Caco-2 (cell line): ENCODE measurements at places on chromosomes 1 and 21.
A peak's percentile ranks its signal among the peaks of the same experiment; 100 is the strongest.

GRCh38 chr21:35342440-35342839 is 293.3 kb upstream of the RUNX1 start:
- DNase-seq: no peak

DNA sequence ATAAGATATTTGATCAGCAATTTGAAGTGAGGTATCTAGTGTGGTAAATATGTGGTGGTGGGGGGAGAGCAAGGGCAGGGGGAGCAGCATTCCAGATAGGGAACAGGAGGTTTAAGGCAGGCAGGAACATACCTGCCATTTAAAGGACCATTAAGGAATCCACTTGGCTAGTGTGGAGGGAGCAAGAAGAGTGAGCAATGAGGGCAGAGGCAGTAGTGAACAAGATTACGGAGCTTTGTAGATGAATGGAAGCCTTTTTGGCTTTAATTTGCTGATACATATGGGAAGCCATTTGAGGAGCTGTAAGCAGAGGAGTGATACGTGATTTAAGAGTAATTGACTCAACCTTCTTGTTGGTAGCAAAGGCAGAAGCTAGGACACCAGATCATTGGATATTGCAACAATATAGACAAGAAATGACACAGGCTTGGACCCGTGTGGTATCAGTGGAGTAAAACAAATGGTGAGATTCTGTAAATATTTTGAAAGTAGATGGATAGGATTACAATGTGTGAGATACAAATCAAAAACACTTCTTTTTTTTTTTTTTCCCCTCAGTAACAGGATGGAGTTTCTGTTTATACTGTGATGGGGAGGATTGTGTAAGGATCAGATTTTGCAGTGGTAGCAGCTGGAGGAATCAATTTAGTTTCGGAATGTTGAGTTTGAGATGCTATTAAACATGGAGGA is 73.8 kb upstream of the B3GALT2 start:
- no peak for DNase-seq

- DNase-seq: no peak
Observed at GRCh38 chr1:1463312-1463711, 8.3 kb upstream of the ATAD3B start.

DNA sequence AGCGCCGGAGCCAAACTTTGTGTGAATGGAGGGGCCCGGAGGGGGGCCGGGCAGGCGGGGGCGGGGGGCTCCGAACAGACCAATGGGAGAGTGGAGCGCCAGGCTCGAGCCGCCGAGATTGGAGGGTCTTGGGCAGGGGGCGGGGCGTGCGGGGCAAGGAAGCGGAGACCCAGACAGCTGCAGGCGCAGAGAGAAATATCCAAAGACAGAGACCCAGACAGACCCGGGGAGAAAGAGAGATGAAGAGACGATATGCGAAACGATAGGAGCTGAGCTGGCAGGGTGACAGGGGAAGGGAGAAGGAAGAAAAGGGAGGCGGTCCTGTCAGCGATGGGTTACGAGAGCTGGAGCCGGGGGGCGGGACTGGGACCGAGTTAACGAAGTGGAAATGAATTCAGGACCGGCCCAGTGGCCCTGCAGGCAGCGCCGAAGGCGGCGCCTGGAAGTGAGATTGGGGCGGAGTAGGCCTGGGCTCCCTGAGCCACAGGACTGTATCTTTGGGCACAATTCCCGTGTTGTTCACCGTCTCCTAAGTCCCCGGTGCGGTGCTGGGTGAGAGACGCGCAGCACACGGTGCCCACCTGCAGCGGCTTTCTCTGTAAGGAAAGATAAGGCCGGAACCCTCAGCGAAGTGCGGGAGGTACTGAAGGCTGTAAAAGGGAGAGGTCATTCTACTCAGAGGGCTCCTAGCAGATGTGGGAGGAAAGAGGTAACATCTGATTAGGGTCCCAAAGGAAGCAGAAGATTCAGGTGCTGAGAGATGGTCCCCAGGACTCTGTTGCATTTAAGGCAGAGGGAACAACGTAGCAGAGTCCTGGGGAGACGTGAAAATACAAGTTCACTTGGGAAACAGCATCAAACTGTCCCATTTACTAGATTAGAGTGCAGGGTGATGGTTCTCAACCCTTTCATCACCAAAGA is 543 bp upstream of the KCNJ10 start:
- DNase-seq: peak; percentile 82

DNA sequence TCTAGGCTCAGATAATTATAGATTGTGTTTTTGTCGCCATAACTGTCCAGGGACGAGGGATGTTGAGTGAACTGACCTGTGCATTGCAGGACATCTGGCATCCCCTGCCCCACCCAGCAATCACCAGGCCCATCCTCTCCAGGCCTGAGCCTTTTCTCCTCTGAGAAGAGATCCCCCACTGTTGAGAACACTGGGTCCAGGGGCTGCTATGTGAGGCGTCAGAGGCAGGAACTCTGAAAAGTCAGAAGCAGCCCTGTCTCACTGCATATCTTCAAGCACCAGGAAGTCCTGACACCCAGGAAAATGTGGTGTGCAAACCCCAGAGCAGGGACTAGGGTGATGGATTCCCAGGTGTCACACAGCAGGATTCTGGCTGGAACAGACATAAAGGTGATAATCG is 17.1 kb upstream of the ACBD3 start:
- DNase-seq: no peak

GRCh38 chr1:25090707-25091422 is 141.4 kb downstream of the SYF2 start:
- peak; percentile 56 for DNase-seq

DNA sequence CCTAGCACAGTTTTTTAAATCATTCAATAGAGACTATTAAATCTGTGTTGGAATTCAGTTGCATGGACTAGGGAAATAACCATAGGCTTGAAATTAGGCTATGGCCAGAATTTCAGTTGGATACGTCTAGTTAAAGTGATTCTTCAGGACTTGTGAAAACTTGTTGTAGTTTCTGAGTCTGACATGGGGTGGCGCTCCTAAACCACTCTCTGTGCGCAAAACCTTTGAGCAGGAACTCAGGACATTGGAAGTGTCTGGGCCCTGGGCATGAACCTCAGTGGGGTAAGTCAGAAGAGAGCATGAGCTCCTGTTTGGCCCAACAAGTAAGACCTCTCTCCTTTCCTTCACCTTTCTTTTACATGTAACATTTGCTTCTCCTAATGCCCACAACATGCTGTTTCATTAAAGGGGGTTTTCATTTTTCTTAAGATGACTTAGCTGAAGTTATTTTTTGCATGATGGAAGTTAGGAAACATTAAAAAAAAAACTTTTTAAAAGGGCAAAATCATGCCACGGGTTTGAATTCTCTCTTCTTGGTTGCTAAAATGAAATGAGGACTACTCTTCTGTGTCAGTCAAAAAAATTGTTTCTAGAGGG is 17.1 kb upstream of the CCDC190 start:
- DNase-seq: peak; percentile 74

GRCh38 chr1:47333578-47333921 is at the start of gene CMPK1:
TSS of gene CMPK1 (plus strand) at chr1:47333790. CDS start at chr1:47333946, 156 bp downstream.
- DNase-seq: peak; percentile 82

DNA sequence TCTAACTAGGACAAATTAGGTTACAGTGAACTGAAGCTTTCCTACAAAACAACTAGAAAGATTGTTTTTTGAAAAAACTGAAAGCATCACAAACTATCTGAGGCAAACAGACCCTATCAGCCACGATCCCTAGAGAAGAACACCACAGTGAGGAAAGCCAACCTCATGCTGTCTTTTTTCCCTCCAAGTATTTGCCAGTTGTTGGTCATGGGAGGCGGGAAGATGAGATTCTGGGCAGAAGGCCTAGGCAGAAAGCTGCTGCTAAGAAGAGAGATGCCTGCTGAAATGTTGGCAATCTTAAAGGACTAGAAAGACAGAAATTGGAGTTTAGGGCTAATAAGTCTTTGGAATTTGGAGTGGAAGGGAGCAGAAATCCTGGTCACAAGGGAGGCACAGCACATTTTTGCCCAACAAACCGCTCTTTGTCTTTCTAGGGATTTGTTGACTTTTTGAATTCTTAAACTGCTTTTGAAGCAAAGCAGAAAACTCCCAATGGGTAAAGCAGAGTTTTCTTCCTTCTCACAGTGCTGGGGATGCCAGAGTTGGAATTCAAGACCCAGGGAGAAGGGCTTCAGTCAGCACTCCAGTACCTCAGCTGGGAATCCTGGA is 83.9 kb downstream of the MT1HL1 start:
- no peak for DNase-seq

- no peak for DNase-seq
Observed at GRCh38 chr1:25647106-25647505, 30.5 kb downstream of the MAN1C1 start.

DNA sequence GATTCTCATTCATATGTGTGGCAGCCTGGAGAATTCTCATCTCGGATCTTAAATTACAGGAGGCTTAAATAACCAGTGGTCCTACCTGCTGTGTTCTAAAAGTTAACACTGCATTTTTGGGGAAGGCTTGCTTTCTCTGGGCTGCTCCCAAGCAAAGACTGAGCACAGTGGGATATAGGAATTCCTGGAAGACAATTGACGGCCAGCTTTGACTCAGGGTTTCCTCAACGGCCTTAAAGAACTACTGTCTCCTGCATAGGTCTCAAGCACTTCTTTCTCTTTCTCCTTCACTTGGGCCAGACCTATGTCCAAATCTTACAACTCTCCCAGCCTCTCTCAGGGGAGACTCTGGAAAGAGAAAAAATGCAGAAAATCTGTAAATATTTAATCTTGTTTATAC is 1.0 kb upstream of the KRTAP13-3 start:
- DNase-seq: no peak

DNA sequence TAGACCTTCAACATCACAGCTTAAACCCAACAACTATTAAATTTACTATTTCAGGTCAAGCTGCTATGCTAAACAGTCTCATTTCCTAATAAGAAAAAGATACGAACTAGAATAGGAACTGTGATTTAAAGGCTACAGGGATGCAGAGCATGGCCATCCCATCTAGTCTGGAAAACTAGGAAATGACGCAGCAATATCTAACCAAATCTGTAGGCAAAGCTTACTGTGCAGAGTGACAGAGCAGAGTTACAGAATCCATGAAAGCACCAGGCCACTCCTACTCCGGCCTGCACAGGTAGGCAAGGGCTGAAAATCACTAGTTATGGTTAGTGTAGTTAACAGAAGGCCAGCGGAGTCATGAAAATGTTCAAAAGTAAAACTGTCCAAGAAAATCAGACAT is 2.1 kb downstream of the HLCS start:
- no peak for DNase-seq

DNA sequence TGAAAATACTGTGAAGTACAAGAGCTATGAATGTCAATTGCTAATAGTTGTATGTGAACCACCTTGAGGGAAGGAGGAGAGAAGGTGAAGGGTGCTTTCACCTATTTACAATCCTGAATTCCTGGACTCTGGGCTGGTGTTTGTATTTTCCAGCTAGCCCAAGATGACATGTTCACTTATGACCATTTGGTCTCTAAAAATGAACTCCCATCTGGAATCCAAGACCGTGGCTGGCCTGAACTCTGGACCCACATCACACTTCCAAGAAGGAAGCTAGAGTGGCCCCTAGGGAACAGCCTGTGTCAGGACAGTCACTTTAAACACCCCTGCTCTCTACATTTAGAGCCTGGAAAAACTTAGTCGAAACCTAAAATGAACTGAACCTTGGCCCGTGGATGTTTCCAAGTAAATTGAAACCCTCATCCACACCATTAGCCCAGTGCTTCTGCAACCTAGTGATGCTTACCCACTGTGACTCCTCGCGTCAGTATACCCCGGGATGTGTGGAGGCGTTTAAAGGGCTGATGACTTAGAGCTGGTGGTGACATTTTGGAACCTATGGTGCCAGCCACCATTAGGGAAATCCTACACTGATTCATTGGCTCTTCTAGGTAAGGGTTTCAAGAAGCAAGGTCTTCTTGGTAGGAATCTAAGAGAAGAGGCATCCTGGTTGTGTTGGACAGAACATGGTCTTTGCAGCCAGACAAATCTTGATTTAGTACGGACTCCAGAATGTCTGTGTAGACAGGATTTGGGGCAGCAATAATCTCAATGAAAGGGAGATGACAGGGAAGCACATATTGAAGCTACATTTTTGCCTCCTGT is 171.5 kb upstream of the IRF2BP2 start:
- peak; percentile 77 for DNase-seq

- no peak for DNase-seq
Observed at GRCh38 chr1:65357291-65357960, 48.1 kb downstream of the DNAJC6 start.
